ENCODE measurements at places on chromosomes 4 and X.
A peak's percentile ranks its signal among the peaks of the same experiment; 100 is the strongest.

GRCh38 chr4:4762909-4763821, 96.3 kb upstream of the MSX1 start:
- DNase-seq, result peak; percentile 83

DNA sequence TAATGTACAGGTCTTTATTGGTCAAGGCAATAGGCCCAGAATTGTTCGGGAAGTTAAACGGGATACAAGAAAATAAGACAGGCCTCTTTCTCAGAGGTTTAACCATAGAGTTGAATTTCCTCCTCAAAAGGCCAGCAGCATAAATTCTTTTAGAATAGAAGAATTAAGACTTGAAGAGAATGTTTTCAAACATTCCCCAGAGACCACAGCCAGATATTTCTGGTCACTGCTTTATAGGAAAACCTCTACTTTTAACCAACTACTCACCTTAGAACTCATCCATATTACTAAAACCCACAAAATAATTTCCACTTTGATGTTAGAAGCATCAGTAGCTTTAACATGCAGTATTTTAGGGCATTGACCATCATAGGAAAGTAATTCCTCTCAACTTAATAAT, 317.9 kb downstream of the RAB28 start:
- no peak for DNase-seq

- DNase-seq, result no peak
Observed at GRCh38 chrX:122863067-122863466, 321.0 kb upstream of the GRIA3 start.

DNA sequence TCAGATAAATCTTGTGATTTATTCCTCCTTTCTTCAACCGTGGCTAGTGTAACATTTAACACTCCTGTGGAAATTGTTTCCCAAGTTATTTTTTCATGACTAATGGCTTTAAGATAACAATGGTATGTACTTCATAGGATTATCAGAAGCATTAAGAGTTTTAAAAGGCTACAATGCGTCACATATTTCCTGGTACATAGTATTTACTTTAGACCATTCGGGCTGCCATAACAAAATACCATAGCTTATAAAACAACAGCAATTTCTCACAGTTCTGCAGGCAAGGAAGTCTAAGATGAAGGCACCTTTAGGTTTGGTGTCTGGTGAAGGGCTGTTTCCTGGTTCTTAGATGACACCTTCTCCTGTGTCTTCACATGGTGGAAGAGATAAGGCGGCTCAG, 158.6 kb downstream of the PAPSS1 start:
- DNase-seq, result no peak

GRCh38 chr4:17027495-17027894, 129.1 kb upstream of the LDB2 start:
- DNase-seq, result no peak

DNA sequence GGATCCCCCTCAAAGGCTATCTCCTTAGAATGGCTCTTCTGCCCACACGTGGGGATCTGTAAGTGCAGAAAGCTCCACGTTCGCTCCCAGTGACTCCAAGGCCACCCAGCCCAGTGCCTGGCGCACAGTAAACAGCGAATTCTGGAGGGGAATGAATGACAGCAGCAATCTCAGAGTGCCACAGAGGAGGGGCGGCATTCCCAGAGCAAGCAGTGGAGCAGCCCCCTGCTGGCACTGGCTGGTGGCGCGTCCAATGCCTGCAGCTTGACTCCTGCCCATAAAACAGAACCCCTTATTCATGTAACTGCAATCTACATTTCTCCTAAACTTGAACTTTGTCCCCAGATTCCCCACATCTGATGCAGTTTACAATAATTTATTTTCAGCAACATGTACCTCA, 6.9 kb upstream of the HELT start:
- DNase-seq, result no peak

DNA sequence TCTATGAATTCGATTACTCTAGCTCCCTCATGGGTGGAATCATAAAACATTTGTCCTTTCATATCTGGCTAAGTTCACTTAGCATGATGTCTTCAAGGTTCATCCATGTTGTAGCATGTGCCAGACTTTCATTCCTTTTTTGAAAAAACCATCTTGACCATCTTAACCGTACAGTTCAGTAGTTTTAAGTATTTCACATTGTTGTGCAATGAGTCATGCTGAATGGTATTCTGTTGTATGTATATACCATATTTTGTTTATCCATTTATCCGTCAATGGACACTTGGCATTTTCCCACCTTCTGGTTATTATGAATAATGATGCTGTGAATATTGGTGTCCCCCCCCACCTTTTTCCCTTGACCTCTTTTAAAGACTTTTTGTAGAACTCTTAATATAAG, 72.4 kb upstream of the TLR2 start:
- DNase-seq, result no peak

DNA sequence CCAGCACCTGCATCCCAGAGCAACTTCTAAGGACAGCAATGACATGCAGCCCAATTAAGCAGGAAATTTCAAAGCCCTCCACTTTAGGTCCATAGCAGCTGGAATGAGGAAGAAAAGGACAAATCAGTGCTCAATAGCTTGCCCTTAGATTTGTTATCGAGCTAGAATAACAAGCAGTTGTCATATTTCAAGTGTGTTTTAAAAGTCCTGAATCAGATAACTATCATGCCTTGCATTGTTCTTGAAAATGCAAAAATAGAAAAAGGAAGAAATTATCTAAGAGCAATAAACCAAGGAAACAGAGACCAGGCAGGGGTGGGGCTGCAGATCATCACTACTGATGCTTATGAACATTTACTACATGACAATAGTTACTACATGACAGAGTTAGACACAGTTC, 43.9 kb upstream of the KLF3 start:
- no peak for DNase-seq

DNA sequence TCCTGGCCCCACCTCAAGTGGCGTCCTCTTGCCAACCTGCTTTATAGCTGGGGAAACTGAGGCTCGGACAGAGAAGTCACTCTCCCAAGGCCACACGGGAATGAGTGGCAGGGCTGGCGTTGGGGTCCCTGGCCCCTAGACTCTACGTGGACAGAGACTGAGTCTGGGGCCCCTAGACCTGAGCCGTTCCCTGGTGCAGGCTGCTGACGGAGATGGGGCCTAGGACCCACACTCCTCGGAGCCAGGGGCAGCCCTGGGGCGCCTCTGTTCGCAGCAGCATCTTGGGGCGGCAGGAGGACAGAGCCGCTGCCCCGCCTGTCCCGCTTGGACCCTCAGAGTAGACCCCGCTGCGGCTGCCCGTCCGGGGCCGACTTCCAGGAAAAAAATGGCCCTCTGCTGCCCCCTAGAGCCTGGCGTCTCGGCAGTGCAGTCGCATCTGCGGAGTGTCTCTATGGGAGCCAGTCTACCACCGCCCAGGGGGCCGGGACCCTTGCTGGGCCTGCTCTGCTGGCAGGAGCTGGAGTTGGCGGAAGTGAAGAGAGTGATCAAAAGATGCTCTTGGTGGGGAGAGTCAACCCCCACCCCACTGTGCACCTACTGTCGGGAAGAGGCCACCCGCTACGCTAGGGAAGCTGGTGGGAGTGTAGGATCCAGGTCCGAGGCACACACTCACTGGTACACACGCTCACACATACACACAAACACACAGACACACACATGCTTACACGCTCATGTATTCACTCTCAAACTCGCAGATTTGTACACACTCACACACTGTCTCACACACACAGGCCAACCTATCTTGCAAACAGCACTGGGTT, 220.1 kb downstream of the AFAP1 start:
- peak; percentile 53 for DNase-seq

DNA sequence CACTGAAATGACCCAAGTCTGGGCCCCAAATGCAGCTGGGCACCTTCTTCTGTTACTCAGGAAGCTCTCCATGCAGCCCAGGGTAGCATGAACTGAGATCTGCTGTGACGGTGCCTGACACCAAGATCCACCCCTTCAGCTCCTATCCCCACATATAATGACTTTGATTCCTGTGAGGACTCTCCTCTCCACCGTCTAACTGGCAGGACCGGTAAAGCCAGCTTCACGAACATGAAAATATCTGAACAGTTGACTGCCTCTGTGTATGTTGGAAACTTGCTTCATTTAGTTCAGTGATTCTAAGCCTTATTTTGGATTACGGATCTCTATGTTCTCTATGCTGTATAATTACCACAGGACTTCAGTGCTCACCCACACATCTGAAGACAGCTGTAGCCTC, 115.5 kb upstream of the TMEM150C start:
- no peak for DNase-seq

DNA sequence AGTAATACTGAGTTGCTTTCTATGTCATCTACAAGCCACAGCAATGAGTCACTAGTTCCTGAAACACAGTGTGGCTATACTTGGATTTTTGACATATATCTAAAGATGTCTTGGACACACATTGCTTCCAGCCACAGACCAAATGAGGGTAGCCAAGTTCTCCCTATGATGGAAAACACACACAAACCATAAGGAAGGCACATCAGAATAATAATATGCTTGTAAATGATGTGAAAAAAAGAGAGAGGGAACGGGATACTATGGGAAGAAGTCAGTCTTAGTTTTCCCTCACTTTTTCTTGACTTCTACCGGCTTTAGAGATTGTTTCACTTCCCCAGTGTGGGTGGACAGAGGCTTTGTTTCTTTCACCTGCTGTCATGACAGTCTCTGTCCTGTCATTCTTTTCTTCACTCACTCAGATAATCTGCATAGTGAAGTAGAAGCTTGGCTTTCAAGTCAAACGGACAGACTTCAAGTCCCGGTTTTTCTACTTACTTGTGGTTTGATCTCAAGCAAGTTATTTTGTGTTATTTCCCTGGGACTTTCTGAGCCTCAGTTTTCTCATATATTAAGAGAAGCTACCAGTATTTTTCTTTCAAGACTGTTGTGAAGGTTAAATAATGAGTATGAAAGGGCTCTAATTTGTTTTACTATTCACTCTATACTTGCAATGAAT, 34.7 kb downstream of the P2RY10 start:
- DNase-seq, result peak; percentile 44

DNA sequence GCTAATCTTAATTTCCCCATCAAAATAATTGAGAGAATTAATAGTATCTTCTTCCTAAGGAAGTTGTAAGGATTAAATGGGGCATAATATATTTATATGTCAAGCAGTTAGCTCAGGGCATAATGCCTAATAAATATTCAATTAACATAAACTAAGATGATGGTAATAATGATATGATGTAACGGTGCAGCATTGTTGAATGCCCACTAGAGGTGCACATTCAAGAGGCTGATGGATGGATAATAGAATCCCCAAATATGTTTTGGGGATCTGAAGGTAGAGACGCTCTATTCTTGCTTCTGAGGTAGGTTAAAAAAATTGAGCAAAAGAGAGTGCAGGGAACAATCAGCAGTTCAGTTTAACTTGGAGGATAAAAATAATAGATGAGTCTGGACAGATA, 37.1 kb downstream of the ATOH1 start:
- DNase-seq, result no peak

DNA sequence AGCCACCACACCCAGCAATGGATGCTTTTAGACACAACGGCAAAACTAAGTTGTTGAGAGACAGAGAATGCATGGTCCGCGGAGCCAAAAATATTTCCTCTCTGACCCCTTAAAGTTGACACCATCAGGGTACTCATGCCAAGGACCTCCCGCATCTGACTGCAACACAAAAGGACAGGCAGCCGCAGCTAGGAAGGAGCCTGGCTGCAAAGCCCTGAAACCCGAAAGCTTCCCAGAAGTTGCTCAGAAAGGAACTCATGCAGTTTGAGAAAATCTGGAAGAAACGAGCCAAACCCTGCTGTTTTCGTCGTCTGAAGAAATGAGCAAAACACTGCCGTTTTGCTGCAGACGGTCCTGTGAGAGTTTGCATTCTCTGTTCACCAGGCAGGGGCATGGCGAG, 16.5 kb downstream of the DHRSX start:
- DNase-seq, result no peak

DNA sequence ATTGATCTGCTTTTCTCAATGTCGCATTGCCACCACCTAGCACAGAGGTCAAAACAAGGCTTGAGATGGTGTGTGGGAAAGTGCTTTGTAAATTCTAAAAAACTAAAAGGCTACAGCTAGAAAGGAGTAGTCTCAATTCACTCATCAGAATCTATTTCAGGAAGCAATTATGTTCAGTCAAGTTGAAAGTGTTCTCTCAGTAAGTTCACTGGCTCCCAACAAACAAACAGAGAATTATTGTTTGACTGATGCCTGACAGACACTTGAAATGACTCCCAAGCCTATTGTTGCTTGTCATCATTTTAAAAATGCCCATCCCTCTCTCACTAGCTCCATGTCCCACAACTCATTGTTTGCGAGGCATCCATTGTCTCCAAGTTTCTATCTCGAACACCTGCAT, 419.6 kb upstream of the CPEB2 start:
- no peak for DNase-seq

- no peak for DNase-seq
Observed at GRCh38 chr4:146742416-146742815, 103.7 kb downstream of the POU4F2 start.

- DNase-seq, result peak; percentile 6
Observed at GRCh38 chr4:3436798-3437581, 4.8 kb upstream of the HGFAC start.

- no peak for DNase-seq
Observed at GRCh38 chr4:36966756-36967460, 277.6 kb upstream of the NWD2 start.

DNA sequence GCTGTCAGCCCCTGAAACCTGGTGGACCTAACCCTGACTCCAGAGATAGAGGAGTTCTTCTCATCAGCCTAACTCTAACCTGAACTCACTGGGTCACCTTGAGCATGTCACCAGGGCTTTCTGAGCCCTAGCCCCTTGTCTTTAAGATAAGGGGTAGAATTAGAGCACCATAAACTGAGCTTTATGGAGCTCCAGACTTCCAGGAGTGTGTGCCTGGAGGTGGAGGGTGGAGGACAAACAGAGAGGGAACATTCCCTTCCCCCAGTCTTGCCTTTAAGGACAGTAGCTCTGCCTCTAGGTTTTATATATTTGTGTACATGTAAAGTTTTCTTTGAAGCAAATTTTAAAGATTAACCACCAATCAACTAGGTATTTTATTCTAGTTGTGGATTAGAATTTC, 83.9 kb upstream of the PACRGL start:
- DNase-seq, result no peak

- DNase-seq, result no peak
Observed at GRCh38 chr4:107008115-107008514, 28.0 kb downstream of the DKK2 start.

GRCh38 chr4:98627531-98628257, 30.7 kb downstream of the TSPAN5 start:
- no peak for DNase-seq

DNA sequence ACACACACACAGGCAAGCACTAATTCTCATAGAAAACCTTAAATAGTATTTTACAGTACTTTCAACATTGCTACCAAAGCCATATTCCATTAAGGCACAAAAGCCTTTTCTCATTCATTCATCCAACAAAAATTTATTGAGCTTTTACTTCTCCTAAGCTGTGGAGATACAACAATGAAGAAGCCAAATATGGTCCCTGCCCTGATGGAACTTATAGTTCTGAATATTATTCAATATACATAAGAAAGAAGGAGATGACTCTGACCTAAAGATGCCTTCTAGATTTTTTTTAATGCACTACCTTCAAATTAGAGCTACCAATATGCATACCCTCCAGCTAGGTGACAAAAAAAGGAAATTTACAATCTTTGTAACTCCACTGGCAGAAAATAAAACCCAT, 90.0 kb upstream of the WDR44 start:
- no peak for DNase-seq

Measured in activated CD4-positive, alpha-beta T cell treated with anti-CD3 and anti-CD28 coated beads, Interleukin-2, Interleukin-4, amounts not matched to agents 100 ng/mL and 50 ng/mL, durations not matched to agents 16 hours and 8 hours (primary cell).